ENCODE measurements at places on chromosomes 2 and 18.

DNA sequence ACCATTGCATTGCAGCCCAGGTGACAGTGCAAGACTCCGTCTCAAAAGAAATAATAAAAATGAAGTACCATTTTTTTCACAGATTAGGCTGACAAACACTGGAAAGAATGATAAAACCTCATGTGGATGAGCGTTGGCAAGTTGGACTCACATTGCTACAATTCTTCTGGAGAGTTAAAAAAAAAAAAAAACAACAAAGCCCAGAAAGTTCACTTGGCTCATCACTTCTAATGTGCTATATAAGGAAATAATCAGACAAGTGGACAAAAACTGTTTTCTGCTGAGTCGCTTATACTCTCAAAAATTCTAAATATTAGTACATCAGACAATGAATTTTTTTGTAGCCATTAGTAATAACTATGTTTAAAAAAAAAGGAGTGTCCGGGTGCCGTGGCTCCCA, 38.4 kb downstream of the PKP4 start:
- DNase-seq = no peak

DNA sequence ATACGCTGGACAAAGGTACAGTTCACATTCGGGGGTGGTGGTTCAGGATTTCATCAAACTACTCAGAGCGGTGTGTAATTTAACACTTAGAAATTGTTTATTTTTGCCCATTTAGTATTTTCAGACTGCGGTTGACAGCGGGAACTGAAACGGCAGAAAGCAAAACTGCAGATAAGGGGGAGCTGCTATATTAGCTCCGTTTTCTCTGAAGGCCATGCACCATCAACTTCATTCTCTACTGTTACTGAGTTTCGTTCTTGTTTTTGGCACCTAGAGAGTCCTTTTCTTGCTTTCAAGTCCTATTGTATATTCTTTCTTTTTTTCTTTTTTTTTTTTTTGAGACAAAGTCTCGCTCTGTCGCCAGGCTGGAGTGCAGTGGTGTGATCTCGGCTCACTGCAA, 121.5 kb upstream of the SP3 start:
- DNase-seq = no peak

- DNase-seq = no peak
Observed at GRCh38 chr2:143158551-143159485, 29.6 kb downstream of the ARHGAP15 start.

DNA sequence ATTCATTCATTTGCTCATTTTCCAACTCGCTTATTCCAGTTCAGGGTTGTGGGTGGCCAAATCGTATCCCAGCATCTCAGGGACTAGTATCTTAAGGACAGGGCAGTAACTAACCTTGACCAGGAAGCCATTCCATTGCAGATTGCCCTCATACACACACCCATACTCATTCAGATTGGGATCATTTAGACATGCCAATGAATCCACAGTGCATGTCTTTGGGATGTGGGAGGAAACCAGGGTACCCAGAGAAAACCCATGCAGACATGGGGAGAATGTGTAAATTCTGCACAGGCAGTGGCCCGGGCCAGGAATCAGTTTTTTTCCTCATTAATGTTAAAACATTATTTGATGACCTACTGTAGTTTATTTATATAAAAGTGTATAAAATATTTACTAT, 150.7 kb downstream of the USP34 start:
- DNase-seq = no peak

- peak; percentile 89 for DNase-seq
Observed at GRCh38 chr2:101745711-101746694, 48.5 kb downstream of the MAP4K4 start.

DNA sequence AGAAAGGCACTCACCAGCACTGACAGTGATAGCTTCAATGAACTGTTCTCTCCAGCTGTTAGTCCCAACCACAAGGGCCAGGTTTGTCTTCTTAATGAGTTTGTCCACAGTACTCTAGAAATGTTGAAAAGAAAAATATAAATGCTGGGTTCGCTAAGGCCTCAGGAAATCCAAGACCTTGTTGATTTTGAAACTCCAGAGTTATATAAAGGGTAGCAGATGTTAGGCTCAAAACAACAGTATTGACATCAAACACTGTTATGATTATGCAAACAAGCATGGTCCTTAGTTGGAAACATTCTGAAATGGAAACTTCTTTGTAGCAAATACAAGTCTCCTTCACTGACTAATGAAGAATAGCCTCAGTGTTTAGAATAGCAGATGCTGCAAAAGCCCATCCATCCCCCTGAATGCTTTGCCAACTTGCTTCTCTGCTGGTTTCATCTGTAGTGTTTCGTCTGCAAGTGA, 291.1 kb downstream of the SLC8A1 start:
- DNase-seq = peak; percentile 76

- peak; percentile 64 for DNase-seq
Observed at GRCh38 chr2:54208364-54209240, 47.4 kb downstream of the TSPYL6 start.

- DNase-seq = no peak
Observed at GRCh38 chr2:84116143-84116542, 342.9 kb downstream of the SUCLG1 start.

DNA sequence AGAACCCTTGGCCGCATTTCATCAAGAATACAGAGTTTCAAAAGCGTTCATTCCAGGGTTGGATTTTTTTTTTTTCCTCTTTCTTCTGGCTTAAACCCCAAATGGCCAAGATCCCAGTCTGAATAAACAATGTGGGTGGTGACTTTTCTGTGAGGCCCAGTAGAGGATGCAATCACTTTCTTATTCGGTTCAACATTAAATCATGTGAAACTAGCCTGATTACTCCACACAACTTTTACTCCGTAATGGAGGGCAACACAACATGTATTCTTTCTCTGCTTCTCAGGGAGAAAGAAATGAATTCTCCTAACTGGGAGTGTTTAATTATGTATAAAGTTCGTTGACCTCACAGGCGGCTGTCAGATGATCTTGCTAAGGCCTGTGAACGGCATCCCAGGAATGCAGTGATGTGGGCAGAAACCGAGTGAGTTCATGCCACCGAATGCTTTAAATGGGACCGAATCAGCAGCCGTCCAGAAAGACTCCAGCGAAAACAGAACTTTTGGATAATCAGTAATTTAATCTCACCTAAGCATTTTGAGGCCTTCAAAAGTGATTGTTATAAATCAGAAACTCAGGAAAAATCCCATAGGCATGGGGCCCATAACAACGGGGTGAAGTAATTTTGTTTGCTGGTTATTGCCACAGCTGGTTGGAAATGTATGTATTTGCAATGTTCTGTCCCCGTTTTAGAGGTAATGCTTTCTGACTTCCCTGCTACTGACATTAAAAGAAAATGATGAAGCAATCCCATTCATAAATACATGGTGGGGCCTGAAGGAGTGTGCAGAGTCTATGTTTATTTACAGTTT, 81.5 kb downstream of the BCL2 start:
- DNase-seq = peak; percentile 89

DNA sequence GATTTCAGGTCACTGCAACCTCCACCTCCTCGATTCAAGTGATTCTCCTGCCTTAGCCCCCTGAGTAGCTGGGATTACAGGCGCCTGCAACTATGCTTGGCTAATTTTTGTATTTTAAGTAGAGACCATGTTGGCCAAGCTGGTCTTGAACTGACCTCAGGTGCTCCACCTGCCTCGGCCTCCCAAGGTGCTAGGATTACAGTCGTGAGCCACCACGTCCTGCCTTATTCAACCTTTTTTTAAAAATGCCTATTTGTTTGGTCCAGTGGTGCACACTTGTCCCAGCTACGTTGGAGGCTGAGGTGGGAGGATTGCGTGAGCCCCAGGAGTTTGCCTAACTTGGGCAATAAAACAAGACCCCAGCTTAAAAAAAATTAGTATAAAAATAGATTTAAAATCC, 43.3 kb downstream of the CYP20A1 start:
- no peak for DNase-seq

GRCh38 chr2:64793701-64794100, 140.0 kb upstream of the SERTAD2 start:
- DNase-seq = no peak

DNA sequence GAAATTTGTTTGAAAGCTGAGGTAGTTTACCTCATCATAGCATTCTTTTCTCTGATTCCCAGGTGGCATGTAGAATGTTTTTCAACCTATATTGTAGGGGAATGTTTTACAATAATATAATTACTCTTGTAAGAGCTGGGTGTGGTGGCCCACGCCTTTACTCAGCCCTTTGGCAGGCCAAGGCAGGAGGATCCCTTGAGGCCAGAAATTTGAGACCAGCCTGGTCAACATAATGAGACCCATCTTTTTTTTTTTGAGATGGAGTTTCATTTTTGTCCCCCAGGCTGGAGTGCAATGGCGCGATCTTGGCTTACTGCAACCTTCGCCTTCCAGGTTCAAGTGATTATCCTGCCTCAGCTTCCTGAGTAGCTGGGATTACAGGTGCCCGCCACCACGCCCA, 3.6 kb downstream of the USP39 start:
- DNase-seq = no peak

DNA sequence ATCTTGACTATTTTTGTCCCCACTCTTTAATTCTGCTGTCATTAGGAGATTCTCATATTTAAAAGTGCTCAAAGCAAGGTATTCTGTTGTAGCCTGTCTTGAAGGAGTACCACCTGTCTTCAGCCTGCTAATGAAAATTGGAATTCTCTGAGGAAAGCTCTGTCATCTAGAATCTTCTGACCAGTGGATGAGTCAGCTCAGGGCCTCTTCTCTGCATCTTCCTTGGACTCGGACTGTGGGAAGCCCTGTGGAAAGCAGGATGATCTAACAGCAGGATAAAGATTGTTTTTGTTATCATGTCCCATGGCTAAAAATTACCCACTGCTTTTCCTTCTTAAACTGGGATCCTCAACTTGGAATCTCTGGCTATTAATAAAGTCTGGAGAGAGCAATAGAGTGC, 18.7 kb upstream of the TMEM200C start:
- no peak for DNase-seq

- DNase-seq = no peak
Observed at GRCh38 chr2:96161898-96162297, 16.7 kb upstream of the DUSP2 start.
